Astrocyte (in vitro differentiated cells and primary cell): ENCODE measurements at places on chromosomes 3 and 15.

GRCh38 chr3:177676148-177676547 lies 478.9 kb upstream of the TBL1XR1 start:
- no peak for DNase-seq

DNA sequence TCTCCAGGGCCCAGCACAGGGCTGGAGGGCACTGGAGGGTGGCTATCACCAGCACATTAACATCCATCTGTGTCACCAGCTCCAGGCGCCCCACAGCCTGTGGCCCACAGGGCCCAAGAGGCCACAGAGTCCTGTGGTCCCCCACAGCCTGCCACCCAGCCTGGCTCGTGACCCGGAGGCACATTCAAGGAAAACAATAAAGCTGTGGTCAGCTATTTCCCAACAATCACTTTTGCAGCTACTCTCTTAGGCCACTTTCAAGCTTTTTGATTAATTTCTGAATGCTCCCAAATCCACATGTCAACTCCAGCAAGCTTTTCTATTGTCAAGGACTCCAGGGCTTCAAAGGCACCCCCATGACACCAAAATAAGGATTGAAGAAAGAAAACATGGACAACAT lies 16.7 kb downstream of the IDH2 start:
- DNase-seq, result no peak

- DNase-seq, result no peak
These were observed 786.7 kb upstream of the EPHA6 start for GRCh38 chr3:96027718-96028117.

GRCh38 chr3:57079474-57079831 lies 19.0 kb downstream of the SPATA12 start:
- DNase-seq, result no peak

DNA sequence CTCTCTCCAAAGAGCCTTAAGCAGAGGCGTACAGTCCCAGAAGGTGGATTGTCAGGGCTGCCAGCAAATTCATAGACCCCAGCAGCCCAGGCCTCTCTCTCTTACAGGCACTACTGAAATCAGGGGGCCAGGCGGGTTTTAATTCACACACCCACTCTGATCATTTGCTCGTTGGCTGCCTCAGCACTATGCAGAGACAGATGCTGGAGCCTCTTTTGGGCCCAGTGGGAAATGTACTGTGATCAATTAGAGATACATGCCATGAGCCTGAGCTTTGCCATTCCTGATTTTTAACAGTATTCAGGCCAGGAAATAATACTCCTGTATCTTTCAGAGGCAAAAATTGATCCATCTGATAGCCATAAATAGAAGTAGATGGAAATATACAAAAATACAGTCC lies 53.0 kb downstream of the CMTM6 start:
- DNase-seq, result no peak

DNA sequence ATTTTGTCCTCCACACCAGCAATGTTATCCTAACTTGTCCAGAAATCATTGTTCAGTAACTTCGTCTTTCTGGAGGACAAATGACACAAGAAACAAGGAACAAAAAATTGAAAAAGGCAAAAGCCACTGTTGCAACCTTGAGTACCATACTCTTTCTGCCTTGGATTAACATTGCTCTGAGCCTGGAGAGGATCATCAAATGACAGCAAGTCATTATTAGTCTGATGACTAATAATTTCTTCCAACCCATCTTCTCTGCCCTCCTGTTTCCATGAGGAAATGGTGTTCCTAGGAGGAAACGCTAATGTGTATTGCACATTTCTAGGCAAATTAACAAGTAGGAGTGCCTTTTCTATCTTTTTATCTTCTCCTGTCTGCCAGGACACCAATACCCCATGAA lies 153.9 kb downstream of the PCCB start:
- no peak for DNase-seq

GRCh38 chr3:31250116-31250777 lies 282.5 kb upstream of the STT3B start:
- peak; percentile 6 for DNase-seq

DNA sequence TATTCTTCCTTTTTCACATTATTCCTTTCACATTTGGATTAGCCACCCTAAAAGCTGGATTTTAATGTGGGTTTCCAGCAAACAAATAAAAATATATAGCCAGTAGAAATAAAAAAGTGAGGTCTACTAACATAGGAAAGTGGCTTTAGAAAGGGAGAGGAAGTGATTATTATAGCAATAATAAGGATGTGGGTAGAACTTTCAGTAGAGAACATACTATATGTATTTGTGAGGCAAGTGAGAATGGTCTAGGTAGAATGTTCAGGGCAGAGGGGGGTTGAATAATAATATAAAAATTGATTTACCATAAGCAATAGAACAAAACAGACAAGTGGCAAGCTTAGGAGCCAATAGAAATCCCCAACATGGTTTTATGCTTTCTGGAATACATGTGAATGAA lies 88.6 kb downstream of the NR1I2 start:
- DNase-seq, result no peak

- peak; percentile 91 for DNase-seq
These were observed 38.6 kb downstream of the CLEC3B start for GRCh38 chr3:45064512-45065372.

DNA sequence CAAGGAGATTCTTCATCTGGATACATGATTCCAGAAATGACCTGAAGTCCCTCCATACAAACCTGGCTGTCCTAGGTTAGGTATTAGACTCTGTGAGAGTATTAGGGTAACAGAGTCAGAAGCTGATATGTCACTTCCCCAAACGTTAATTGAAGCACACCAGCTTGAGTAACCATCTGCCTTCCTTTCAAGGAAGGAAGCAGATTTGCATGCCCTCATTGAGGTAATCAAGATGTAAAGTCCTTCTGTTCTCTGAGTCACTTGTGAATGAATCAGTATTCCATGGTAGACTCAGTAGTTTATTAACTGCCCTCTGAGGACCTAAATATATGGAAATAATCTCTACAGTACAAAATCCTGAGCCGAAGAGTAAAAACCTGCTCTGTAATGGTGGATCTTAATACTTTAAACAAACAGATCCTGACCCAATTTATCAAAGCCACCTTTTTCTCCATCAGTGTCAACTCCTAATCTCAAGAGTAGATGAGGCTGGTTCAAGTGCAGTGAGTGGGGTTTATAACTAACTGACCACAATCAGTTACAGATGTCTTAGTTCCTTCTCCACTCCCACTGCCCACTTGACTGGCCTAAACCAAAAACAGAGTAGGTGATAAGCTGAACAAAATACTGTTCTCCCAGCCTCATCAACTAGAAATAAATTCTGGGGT lies 246.2 kb upstream of the CHRM5 start:
- DNase-seq, result peak; percentile 67

DNA sequence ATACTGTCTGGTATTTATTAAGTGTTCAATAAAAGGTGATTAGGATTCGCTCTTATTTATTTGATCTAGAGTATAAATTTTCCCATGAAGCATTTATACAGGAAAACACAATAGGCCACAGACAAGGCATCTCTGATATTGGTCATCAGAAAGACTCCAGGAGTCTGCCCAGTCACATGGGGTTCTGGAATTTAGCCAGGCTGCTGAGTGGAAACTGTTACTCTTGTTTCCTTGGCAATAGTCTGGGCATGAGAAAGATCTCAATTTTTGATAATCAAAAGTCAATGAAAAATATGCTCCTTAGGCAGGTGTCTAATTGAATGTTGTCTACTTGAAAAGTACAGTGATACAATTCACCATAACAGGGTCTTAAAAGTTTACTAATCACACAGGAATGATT lies 161.2 kb downstream of the FRMD5 start:
- DNase-seq, result peak; percentile 66
